ENCODE measurements at places on chromosomes 12 and 14. TPM values are rescaled to one million over a fixed set of nuclear protein-coding genes. Genes with fewer than 3 reads are reported as not detected.

POTEM gene
- total RNA-seq = 0.17 TPM

C12orf56 gene
- not detected for total RNA-seq

ACOT6 gene
- total RNA-seq = not detected

OASL gene
- total RNA-seq = 1.1 TPM

SERPINA6 gene
- total RNA-seq = not detected

CLEC2A gene
- total RNA-seq = not detected

WNT1 gene
- not detected for total RNA-seq

SSPN gene
- 19.6 TPM for total RNA-seq

CMA1 gene
- total RNA-seq = not detected

DIP2B gene
- 45.5 TPM for total RNA-seq

Measured in B cell (primary cell).